NCI-H1694 (cell line): ENCODE measurements at places on chromosomes 12 and 14.

GRCh38 chr14:101076451-101077198, 173.1 kb upstream of the RTL1 start:
- DNase-seq: no peak

- no peak for DNase-seq
Measured at GRCh38 chr12:110258466-110258865, 22.6 kb upstream of the ATP2A2 start.

- no peak for DNase-seq
Measured at GRCh38 chr14:69543341-69544115, 31.1 kb downstream of the CCDC177 start.

DNA sequence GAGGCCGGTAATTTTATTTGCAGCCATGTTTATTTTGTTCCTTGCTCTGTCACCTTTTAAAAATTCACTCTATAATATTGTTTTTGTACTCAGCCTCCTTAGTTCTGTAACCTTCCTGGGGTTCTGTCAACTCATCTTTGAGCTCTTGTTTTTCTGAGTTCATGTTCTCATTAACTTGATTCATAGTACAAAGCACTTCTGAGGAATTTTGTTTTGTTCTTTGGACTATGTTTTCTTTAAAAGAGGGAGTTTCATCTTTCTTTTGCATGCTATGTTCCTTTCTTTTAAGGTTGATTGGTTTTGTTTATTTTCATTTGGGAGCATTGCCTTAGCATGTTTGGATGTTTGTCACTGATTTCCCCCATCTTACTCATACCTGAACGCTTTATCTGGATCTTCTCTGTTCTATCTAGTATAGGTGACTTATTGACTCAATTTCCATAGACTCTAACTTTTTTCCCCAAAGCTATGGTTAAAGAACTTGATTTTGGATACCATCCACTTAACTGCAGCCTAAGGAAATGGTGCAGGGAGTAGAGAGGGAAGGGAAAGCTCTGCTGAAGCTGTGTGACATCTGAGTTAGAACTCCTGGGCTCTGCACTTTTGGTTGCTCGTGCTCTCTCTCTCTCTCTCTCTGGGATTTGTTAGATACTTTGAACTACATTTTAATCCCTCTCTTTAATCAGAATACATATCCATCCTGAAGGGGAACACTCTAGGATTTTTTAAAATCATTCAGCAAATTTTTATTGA, 268.5 kb downstream of the PAWR start:
- no peak for DNase-seq

DNA sequence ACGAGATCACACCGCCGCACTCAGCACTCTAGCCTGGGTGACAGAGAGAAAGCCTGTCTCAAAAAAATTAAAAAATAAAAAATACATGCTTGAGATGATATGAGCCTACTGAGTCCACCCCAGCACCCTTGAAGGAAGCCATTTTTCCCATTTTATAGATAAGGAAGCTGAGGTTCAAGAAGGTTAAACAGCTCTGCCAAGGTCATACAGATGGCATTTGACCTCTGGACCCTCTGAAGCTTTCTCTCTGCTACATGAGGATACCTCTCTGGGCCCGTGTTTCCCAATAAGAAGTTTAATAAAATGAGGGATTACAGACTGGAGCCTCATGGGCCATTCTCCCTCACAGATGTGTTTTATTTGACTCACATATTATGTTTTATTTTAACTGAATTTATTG, 53.9 kb upstream of the PNMA1 start:
- DNase-seq: no peak

DNA sequence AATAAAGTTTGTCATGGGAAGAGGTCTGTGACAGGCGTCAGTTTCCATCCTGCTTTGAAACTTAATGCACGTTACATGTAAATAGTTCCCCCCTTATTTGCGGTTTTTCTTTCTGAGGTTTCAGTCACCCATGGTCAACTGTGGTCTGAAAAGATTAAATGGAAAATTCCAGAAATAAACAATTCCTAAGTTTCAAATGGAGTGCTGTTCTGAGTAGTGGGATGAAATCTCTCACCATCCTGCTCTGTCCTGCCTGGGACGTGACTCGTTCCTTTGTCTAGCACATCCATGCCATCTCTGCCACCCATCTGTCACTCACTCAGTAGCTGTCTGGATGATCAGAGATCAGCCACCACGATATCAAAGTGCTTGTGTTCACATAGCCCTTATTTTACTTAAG, 51.3 kb upstream of the DICER1 start:
- DNase-seq: no peak
